Naive thymus-derived CD8-positive, alpha-beta T cell (primary cell): ENCODE measurements at places on chromosomes 4 and X. TPM values are rescaled to one million over a fixed set of nuclear protein-coding genes. Genes with fewer than 3 reads are reported as not detected.

ARHGAP6 gene
- total RNA-seq, result not detected

SYTL4 gene
- total RNA-seq, result not detected

CFAP99 gene
- not detected for total RNA-seq

FOXP3 gene
- 0.41 TPM for total RNA-seq

NALF2 gene
- not detected for total RNA-seq

ASMTL gene
- 27.2 TPM for total RNA-seq

DBET gene
- not detected for total RNA-seq

- no peak overlapping the region for H3K27ac ChIP-seq
- peaks cover 2% of the 10 kb centered on the region for H3K27me3 ChIP-seq
- no peaks in the 10 kb centered on the region for H3K36me3 ChIP-seq
- DNase-seq, result no peak
- H3K4me1 ChIP-seq, result no peaks in the 10 kb centered on the region
- H3K4me3 ChIP-seq, result no peak overlapping the region
Observed at GRCh38 chr4:159540501-159540900, 437.6 kb downstream of the RAPGEF2 start.

GRCh38 chr4:163748449-163748848, 254.0 kb downstream of the TMA16 start:
- no peak overlapping the region for H3K4me3 ChIP-seq
- DNase-seq, result no peak
- no peaks in the 10 kb centered on the region for H3K36me3 ChIP-seq
- H3K4me1 ChIP-seq, result no peaks in the 10 kb centered on the region
- no peak overlapping the region for H3K27ac ChIP-seq

GRCh38 chr4:174707051-174707676, 121.9 kb downstream of the GLRA3 start:
- peaks cover 5% of the 10 kb centered on the region for H3K27me3 ChIP-seq
- no peak overlapping the region for H3K4me3 ChIP-seq
- H3K27ac ChIP-seq, result no peak overlapping the region
- no peak for DNase-seq

- no peaks in the 10 kb centered on the region for H3K27me3 ChIP-seq
- H3K4me1 ChIP-seq, result no peaks in the 10 kb centered on the region
- H3K27ac ChIP-seq, result no peak overlapping the region
- no peaks in the 10 kb centered on the region for H3K36me3 ChIP-seq
Observed at GRCh38 chr4:19961091-19961490, 290.6 kb upstream of the SLIT2 start.

GRCh38 chr4:256492-256891, 48.8 kb downstream of the ZNF732 start:
- H3K4me3 ChIP-seq, result no peak overlapping the region
- DNase-seq, result no peak
- H3K4me1 ChIP-seq, result no peaks in the 10 kb centered on the region
- peaks cover 70% of the 10 kb centered on the region for H3K36me3 ChIP-seq
- no peak overlapping the region for H3K27ac ChIP-seq
- H3K27me3 ChIP-seq, result no peaks in the 10 kb centered on the region

DNA sequence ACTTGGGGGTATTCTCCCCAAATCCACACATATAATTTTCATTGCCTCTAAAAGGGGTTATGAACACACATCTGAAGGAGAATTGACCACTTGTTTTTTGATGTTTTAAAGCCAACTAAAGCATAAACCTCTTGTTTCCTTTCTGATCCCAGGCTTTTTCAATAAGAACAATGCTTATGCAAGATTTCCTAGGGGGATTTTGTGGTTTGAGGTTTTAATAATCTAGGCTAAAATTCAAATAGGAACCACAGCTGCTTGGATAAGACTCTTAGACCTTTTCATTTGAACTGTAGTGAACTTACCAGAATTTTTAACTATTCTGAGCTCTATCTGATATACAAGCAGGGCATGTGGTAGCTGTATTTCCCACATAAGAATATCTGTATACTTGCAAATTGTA, 651.1 kb downstream of the ANKRD50 start:
- peaks cover 6% of the 10 kb centered on the region for H3K4me1 ChIP-seq
- no peak overlapping the region for H3K27ac ChIP-seq
- H3K27me3 ChIP-seq, result no peaks in the 10 kb centered on the region
- DNase-seq, result no peak

GRCh38 chr4:139861471-139861870, 195.9 kb downstream of the MGST2 start:
- DNase-seq, result no peak
- no peak overlapping the region for H3K27ac ChIP-seq
- peaks cover 3% of the 10 kb centered on the region for H3K36me3 ChIP-seq
- no peaks in the 10 kb centered on the region for H3K27me3 ChIP-seq
- H3K4me1 ChIP-seq, result peaks cover 22% of the 10 kb centered on the region

DNA sequence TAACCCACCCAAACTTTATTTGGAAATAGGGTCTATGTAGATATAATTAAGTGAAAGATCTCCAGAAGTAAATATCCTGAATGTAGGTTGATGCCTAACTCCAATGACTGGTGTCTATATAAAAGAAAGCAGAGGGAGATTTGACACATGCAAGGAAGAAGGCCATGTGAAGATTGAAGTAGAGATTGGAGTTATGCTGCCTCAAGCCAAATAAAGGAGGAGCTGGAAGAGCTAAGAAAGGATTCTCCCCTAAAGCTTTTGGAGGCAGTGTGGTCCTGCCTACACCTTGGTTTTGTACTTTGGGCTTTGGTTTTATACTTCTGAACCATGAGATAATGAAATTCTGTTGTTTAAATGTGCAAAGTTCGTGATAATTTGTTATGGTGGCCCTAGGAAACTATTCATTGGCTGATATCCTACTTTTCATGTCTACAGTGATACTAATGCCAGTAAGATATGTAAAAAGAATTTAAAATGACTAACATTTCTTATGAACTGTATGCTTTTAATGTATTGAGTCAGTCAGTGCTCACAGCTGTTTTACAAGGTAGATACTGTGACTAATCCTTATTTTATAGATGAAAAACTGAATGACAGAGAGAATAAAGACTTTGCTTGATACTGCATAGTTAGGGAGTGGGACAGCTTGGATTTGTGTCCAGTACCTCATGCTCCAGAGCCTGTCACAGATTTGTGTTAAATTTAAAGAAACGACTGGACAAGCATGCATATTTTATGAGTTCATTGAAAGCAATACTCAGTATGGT, 5.9 kb upstream of the RAB40AL start:
- H3K36me3 ChIP-seq, result no peaks in the 10 kb centered on the region
- H3K27ac ChIP-seq, result no peak overlapping the region
- H3K4me3 ChIP-seq, result no peak overlapping the region
- H3K4me1 ChIP-seq, result no peaks in the 10 kb centered on the region
- DNase-seq, result no peak

DNA sequence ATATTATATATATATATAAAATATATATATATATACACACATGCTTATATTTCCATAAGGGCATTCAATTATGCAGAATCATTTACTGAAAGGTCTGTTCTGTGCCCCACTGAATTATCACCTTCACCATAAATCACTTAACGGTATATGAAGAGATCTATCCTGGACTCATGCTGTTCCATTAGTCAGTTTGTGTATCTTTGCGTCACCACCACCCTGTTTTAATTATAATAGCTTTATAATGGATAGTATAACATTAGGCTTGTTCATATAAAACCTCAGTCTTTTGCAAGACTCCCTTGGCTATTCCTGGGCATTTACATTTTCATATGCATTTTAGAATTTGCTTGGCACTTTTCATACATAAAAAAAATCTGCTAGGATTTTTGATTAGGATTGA, 19.1 kb downstream of the WDR17 start:
- H3K27ac ChIP-seq, result no peak overlapping the region
- H3K4me3 ChIP-seq, result no peak overlapping the region
- no peak for DNase-seq
- peaks cover 3% of the 10 kb centered on the region for H3K27me3 ChIP-seq

GRCh38 chrX:153598541-153599191, at the start of gene CCNQ:
Gene CCNQ (minus strand): TSS chrX:153599139. CDS start chrX:153599073, 66 bp downstream.
- peak within 1 kb of the TSS; percentile 80 for H3K27ac ChIP-seq
- H3K4me1 ChIP-seq, result peaks cover 53% of the 10 kb centered on the region
- no peak for DNase-seq
- H3K27me3 ChIP-seq, result no peaks in the 10 kb centered on the region

- no peak overlapping the region for H3K4me3 ChIP-seq
- no peaks in the 10 kb centered on the region for H3K36me3 ChIP-seq
- no peaks in the 10 kb centered on the region for H3K4me1 ChIP-seq
- no peak overlapping the region for H3K27ac ChIP-seq
- no peaks in the 10 kb centered on the region for H3K27me3 ChIP-seq
- no peak for DNase-seq
Observed at GRCh38 chr4:97530676-97531075, 612.6 kb downstream of the STPG2 start.

- no peak for DNase-seq
- H3K27ac ChIP-seq, result no peak overlapping the region
- H3K36me3 ChIP-seq, result no peaks in the 10 kb centered on the region
- H3K4me3 ChIP-seq, result no peak overlapping the region
Observed at GRCh38 chr4:119725011-119725410, 96.4 kb upstream of the PDE5A start.

DNA sequence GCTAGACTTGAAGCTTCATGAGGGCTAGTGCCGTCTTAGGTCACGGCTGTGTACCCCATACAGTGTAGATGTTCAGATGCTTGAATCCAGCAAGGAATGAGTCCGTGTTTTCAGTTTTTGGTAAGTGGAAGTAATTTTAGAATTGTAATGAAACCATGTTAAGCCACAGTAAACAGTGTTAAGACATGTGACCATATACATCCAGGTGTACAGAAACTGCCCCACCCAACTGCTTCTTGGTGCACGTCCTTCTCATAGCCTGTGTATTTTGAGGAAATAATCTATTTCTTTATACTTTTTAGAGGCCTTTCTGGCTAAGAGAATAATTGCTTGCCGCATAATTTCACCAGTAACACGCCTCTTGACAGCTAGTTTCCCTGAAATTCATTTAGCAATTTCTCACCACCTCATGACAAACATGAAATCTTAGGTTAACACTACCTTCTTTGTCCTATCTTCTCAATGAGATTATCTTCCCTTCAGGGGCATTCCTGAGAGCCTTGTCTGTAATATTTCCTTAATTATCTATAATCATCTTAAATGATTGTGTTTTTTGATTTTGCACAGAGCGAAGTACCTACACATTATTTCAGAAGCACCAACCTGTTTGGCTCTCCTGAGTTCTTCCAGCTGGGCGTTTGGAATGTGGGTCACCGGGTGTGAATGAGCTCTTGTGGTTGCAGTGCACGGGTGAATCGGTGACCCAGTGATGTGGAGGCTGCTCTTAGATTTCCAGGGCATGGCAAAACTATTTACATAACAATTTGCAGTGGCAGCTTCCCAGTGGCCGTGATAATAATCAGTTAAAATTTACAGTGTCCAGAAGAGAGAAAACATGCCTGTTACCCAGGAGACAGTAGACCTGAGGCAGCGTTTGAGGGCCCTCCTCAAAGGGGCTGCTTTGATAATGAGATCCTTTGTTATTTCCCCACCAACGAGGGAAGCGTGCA, 50.2 kb upstream of the TADA2B start:
- DNase-seq, result no peak
- no peaks in the 10 kb centered on the region for H3K36me3 ChIP-seq
- peak overlapping the region; percentile 36 for H3K27ac ChIP-seq
- H3K27me3 ChIP-seq, result no peaks in the 10 kb centered on the region
- H3K4me3 ChIP-seq, result no peak overlapping the region

GRCh38 chr4:145731028-145731427, 51.1 kb downstream of the C4orf51 start:
- no peaks in the 10 kb centered on the region for H3K36me3 ChIP-seq
- no peak overlapping the region for H3K27ac ChIP-seq
- no peaks in the 10 kb centered on the region for H3K4me1 ChIP-seq
- DNase-seq, result no peak
- peaks cover 10% of the 10 kb centered on the region for H3K27me3 ChIP-seq
- peak overlapping the region; percentile 2 for H3K4me3 ChIP-seq

DNA sequence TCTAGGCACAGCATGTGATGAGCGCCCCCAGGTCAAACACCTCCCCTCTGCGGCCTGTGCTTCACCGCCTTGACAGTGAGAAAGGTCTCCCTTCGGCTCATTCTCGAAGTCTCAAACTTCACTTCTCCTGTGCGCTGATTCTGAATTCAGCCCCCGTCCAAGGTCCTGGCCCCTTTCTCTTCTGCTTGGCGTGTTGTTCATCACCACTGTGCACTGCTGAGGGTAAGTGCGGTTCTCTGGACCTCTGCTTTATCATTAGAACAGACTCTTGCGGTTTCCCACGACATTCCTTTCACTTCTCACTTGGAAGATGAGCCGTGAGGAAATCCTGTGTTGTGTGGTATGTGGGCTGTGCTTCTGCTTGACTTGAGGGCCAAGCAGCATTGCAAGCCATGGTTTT, 11.9 kb downstream of the HTT-AS start:
- H3K36me3 ChIP-seq, result peaks cover 5% of the 10 kb centered on the region
- H3K27me3 ChIP-seq, result peaks cover 2% of the 10 kb centered on the region
- no peak overlapping the region for H3K4me3 ChIP-seq
- no peak overlapping the region for H3K27ac ChIP-seq

GRCh38 chr4:26873391-26874026, 12.9 kb downstream of the STIM2 start:
- peaks cover 82% of the 10 kb centered on the region for H3K4me1 ChIP-seq
- peaks cover 6% of the 10 kb centered on the region for H3K36me3 ChIP-seq
- no peaks in the 10 kb centered on the region for H3K27me3 ChIP-seq
- peak; percentile 62 for DNase-seq

DNA sequence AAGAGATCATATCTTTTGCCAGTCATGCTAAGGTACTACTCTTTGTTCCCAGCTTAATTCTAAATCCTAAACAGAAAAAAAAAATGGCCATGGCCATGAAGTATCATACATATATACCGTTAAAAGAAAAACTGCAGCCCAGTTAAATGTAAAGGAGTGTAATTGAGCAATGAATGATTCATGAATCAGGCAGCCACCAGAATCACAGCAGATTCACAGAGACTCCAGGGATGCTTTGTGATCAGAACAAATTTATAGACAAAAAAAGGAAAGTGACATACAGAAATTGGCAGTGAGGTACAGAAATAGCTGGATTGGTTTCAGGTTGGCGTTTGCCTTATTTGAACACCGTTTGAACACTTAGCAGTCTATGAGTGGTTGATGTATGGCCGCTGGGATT, 42.1 kb upstream of the PDGFC start:
- no peaks in the 10 kb centered on the region for H3K27me3 ChIP-seq
- no peak overlapping the region for H3K4me3 ChIP-seq
- DNase-seq, result no peak
- H3K4me1 ChIP-seq, result no peaks in the 10 kb centered on the region
- H3K36me3 ChIP-seq, result no peaks in the 10 kb centered on the region
